ENCODE measurements at places on chromosomes 4 and X.

- no peak for DNase-seq
Observed at GRCh38 chr4:38132843-38133662, 172.9 kb downstream of the PTTG2 start.

DNA sequence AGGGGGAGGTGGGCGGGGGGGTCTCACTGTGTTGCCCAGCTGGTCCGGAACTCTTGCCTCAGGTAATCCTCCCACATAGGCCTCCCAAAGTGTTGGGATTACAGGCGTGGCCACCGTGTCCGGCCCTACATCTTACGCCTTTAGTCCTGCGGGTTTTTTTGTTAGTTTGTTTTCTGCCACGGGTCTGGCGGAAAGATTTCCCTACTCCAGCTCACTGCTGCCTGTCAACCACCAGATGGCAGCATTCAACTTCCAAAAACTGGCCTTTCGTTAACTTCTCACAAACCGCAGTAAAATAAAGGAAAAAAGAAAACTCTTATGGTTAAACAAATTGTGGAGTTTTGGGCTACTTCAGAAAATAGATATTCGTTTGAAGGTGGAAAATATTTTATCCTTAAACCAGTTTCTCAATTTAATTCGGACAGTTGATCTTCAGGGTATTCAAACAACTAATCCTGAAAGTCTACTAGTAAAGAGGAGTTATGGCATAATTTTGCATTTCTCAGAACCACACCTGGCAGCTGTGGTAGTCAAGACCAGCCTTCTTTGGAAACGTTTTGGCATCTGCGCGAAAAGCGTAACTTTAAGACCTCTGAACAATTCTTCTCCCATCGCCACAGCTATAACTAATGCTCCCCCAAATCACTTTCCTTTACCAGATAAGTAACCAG, 41.1 kb downstream of the LUZP4 start:
- no peak for DNase-seq

DNA sequence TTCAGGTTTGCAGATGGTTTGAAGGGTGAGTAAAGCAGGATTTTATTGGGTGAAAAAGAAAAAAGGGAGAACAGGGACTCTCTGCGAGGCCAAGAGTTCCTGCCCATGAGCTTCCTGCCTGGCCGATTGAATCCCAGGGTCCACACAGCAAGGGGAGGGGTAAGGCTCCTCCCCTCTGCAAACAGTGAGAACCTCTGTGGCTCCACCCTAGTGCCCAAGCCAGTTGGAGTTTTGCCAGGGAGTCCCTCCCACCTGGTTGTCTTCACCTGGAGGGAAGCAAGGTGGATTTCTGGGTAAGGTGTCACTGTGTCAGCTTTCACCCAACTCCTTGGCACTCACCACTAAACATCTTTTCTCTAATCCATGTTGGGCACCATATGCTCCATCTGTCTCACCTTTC, 70.9 kb downstream of the PDHA2 start:
- DNase-seq = no peak

- DNase-seq = peak; percentile 11
Observed at GRCh38 chrX:55057675-55058249, 17.1 kb upstream of the PAGE2B start.

- no peak for DNase-seq
Observed at GRCh38 chrX:44731160-44731559, 112.7 kb upstream of the DUSP21 start.

DNA sequence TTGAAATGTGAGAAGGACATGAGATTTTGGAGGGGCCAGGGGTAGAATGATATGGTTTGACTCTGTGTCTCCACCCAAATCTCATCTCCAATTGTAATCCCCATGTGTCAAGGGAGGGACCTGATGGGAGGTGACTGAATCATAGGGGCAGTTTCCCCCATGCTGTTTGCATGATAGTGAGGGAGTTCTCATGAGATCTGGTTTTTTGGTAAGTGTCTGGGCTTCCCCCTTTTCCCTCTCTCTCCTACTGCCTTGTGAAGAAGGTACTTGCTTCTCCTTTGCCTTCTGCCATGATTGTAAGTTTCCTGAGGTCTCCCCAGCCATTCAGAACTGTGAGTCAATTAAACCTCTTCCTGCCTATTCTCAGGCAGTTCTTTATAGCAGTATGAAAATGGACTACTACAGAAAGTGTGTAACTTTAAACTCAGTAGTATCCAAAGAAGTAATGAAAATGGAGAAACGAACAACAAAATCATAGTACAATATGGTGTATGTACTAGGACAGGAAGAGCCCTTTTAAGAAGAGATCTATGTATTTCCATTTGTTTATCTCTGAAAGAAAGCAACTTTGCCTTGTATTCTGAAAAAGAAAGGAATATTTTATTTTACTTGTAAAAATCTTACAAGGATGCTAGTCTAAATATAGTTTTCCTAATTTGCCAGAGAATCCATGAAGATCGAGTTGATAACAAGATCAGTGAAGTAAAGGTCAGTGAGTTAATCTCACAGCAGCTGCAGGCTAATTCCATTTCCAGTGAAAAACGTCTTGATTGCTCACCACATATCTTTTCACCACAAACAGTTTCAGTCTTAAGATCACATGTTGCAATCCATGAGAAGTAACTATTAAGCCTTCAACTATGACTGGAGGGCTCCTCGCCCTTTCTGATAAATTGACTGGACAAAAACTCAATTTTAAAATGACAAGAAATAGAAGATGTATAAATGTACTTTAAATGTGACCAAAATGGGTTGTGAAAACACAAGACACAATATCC, 20.5 kb downstream of the PKD2 start:
- no peak for DNase-seq

- no peak for DNase-seq
Observed at GRCh38 chrX:144566592-144566991, 680.7 kb upstream of the SPANXN1 start.

DNA sequence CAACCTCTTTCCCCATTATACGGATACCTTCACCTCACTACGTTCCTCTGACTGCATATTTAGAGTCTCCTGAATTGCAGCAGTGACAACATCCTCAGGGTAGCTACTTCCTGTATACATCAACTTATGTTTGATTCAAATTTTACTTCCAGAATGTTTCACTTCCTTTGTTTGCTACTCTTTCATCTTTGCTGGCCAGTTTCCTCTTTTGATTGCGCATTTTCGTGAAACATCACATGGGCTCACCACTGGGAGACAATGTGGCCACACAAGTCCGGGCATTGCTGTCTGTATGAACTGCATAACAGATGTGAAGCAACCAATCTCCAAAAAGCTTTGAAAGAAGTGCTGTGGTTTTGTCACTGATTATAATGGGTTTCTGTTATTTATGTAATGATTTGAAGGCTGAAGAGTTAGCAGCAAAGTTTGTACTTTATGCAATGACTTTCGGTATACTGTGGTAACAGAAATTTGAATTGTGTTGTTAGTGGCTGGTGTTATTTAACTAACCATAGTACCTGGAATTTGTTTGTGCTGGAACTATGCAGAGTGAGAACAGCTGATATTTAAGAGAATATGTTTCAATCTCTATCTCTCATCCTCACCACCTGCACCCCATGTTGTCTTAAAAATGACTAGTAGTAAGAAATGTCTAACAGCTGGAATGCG, 7.4 kb downstream of the SNCA start:
- no peak for DNase-seq

DNA sequence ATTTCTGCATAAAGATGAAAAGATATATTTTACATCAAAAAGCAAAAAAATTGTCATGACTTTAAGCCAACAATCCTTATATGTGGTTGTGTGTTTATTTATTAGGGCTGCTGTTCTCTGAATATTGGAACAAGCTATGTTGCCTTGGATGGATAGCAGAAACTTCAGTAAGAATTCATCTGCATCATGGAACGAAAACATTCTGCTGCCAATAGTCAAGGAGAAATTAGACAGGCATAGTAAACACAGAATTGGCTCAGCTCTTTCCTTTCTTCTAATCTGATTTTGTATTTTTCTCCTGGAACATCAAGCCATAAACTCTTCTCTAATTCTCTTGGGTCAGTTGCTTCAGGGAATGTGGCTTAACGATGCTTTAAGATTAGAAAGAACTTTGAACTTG, 1257.0 kb downstream of the NLGN4X start:
- DNase-seq = no peak

DNA sequence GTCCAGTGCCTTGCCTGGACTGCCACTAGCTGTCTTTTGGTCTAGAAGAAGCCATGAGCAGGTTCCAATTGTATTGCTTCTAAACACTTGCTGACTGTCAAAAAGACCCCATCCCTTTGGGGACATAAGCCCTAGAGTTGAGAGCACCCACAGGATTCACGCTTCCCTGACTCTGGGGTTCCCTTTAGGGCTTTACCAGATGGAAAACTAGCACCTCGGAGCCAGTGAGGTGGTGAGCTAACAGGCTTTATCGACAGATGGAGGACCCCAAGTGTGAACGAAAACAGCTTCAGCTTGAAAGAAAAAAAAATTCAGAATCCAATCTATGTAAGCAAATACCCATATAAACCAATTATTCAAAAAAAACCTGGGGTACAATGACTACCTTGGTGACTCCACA, 90.8 kb downstream of the NAA11 start:
- DNase-seq = no peak

DNA sequence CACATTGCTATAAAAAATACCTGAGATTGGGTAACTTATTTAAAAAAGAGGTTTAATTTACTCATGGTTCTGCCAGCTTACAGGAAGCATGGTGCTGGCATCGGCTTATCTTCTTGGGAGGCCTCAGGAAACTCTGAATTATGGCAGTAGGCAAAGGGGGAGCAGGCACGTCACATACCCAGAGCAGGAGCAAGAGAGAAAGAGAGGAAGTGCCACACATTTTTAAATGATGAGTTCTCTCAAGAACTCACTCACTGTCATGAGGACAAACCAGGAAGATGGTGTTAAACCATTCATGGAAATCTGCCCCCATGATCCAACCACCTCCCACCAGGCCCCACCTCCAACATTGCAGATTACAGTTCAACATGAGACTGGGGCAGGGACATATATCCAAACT, 10.0 kb upstream of the AFF1 start:
- no peak for DNase-seq

DNA sequence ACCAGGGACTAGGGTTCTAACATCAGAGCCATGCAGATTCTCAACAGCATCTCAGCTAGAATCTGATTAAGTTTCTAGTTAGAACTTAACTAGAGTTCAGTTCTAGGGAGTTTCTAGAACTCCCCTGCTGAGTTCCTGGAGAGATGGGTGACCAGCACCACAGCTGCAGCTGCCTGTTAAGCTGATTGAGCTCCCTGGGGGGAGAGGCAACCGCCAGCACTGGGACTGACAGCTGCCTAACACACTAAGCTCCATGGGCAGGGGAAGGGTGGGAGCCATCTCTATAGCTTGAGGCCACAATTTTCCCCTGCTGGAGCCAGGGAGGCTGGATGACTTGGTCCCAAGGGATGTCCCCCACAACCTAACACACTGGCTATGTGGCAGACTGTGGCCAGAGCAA, 84.2 kb downstream of the CHIC1 start:
- DNase-seq = no peak

DNA sequence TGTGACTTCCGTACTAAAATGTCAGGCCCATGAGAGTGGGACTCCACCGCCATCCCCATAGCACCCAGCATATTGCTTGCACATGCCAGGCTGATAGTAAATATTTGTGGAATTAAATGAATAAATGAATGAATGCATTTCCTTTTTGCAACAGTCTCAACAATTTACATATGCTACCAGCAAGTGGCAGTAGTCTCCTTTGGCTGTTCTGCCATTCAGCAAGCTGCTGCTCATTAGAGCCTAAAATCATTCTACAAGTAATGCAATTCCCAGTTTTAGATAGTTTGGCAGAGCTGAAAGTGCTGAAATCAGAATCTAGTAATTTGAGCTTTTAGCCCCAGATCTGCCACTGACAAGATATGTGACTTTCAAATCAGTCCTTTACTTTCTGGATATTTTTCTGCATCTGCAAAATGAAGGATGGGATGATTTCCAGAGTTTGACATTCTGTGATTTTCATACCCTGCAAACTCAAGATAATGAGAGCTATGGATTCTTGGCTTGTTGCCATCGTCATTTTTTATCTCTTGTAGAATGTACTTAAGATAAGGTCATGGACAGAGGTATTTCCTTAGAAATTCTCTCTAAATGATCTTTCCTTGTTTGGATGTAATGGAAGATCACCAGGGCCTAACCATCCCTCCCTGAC, 35.7 kb upstream of the INTS6L start:
- no peak for DNase-seq

Measured in naive thymus-derived CD4-positive, alpha-beta T cell (primary cell).